Stimulated activated CD8-positive, alpha-beta memory T cell treated with anti-CD3 and anti-CD28 coated beads, Interleukin-7, amount 100 ng/mL, for 24 hours (primary cell): ENCODE measurements at places on chromosomes 3 and 15.

GRCh38 chr15:49064281-49064653 is 18.0 kb upstream of the SECISBP2L start:
- no peak for DNase-seq

DNA sequence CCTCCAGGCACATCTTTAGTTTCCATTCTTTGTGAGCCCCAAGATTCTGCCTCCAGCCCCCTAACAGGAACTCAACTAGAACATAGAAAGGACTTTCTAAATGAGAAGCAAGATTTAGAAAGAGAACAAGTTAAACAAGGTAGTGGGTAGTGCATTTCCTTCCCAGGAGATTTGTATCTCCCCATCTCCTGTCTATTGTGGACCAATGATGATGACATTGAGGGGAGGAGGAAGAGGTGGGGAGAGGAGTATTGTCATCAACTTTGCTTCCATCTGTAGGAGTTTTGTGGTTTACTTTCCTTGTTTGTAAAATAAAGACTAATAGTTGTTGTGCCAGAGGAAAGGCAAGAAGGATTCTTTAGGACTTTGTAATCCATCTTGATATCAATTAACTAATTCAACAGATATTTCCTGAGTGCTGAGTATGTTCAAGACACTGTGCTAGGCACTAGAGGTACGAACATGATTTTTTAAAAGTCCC is 235.3 kb upstream of the ROPN1 start:
- DNase-seq = no peak

DNA sequence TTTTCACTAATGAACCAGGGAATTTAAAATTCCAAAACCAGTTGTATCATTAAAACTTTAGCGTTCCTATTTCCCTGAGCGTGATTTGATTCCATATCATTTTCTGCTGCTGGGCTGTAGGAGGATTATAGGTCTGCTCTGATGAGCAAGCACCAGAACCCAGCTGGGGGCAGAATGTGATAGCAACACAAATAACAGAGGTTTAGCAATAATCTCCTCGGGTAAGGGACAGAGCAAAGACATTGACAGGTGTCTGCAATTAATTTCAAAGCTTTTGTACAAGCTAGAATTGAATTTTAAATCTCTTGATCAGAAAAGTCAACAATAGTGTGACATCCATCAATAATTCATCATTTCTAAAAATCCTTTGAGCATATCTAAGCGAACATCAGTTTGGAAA is 163.4 kb upstream of the RAP2B start:
- DNase-seq = no peak

GRCh38 chr3:156161172-156161571 is 40.8 kb downstream of the KCNAB1 start:
- DNase-seq = no peak

DNA sequence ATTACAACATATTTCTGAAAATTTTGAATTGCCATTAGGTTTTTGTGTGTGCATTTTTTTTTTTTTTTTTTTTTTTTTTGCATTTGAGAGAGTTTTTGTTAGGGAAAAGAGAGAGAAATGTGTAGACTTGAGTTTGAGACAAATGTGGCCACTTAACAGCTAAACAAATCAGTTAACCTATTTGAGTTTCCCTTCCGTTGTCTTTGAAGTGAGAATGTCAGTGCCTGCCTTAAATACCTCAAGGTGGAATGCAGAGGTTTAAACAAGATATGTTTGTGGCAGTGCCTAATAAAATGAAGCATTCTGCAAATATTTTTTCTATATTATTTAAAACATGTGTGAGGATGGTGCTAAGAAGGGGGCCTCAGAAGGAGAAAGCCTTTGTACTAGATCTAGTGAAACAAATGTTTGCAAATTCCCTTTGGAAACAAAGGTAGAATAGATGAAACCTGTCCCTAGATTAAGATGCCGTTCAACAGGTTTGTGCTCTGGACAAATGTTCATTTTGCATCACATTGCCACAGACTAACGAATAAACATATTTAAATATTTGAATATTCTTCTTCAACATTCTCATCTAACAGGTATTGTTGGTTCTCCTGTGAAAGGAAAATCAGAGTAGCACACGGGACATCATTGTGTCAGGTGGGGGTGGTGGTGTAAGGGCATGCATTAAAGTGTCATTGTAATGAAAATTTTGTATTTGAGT is 80.7 kb downstream of the SATB1 start:
- DNase-seq = no peak

GRCh38 chr3:18891641-18892040 is 256.7 kb upstream of the KCNH8 start:
- no peak for DNase-seq

GRCh38 chr3:172223870-172224269 is 184.5 kb downstream of the FNDC3B start:
- no peak for DNase-seq

DNA sequence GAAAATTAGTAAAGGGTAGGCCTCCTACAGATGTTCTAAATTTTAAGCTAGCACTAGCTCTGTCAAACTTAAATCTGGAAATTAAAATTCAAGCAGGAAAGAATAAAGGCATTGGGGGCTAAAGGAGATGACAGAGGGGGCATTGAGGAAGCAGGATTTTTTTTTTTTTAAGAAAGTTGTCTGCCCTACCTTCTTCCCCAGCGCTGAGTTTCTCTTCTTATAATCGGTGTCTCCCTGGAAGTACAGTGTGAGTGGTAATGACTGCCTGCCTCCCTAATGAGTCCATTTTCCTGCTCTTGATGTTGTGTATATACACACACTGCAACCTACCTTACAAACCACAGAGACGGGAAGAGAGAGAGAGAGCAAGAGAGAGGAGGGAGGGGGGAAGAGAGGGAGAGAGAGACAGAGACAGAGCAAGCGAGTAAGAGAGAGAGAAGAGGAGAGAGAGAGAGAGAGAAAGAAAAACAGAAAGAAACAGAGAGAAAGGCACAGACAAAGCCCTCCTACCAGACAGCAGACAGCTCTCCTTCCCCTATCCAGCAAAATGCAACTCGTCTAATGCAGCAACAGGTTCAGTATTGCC is 47.0 kb downstream of the ZBTB20 start:
- no peak for DNase-seq

- DNase-seq = no peak
Measured at GRCh38 chr3:119292666-119293065, 1.5 kb upstream of the ARHGAP31 start.

DNA sequence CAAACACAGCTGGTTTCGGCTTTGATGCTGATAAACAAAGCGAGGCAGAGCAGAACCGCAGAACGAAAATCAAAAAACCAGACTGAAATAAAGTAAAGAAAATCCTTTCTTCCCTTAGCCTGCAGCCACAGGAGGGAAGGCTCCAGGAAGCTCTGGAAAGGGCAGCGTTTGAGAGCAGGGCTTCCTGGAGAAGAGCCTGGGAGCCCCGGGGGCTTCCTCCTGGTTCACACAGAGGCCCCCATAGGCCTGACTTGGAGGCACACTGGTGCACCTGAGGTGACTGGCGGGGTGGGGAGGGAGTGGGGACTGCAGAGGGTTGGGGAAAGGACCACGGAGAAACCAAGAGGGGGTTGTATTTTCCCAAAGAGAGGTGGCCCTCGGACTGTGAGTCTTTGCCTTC is 98.8 kb upstream of the WNT5A start:
- no peak for DNase-seq

DNA sequence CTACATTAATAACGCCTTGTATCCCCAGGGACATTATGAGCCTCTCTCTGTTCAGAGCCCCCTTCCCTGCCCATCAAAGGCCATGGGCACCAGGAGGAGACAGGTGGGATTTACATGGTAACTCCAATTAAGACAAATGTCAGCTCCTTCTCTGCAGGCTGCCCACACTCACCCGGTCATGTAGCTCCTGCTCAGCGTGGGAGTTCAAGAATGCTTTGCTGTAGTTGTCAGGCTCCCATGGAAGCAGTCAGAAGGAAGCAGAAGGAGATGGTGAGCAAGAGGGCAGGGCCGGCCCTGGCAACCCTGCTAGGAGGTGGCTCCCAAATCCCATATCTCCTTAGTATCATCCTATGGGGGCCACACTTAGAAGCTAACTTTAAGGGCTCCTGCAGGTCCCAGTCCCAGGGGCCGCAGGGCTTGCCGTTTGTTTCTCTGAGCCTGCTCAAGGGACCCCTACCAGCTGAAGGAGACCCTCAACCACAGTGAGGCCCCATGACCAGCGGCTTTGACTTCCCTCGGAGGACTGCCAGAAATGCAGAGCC is 218.4 kb upstream of the TLE3 start:
- no peak for DNase-seq

GRCh38 chr15:78929536-78930264 is 15.1 kb downstream of the CTSH start:
- no peak for DNase-seq

GRCh38 chr3:72022027-72022426 is 237.1 kb upstream of the PROK2 start:
- no peak for DNase-seq

DNA sequence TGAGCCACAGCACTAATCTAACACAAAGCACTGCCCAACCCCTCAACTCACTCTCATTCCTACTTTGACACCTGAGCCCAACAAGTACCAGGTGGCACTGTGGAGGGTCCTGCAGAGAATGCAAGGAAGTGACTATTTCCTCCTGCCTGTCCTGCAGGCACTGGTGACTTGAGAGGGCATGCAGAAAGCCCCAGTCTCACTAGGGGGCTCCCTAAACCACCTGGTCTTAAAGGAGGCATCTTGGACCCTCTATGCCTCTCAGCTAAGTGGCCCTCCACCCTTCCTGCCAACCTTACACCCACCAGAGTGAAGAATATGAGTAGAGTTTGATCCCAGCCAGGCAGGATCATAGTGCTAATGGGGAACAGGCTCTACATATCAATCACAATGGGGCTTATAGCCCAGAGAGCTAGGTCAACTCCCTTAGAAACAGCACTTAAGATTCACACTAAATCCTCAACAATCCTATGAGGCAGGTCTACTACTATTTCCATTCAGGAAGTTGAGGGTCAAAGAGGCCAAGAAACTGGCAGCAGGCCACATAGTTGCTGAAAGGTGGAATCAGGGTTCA is 15.2 kb downstream of the TRAIP start:
- DNase-seq = no peak

DNA sequence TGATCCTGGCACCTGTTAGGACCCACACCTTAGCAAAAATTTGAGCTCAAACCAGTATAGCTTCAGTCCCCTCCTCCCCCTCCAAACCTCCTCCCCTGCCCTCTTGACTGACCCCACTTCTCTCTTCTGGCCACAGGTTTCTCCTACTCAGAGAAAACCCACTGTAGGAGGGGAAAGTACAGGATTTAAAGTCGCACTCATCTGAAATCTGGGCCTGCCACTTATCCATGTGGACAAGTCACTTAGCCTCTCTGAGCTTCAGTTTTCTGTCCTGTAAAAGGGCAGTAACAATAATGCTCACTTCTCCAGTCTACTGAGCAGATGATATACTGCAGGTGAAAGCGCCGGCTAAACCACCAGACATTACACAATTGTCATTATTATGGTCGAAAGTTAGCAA is 142.7 kb downstream of the MEGF11 start:
- DNase-seq = no peak

GRCh38 chr3:165751637-165752036 is 85.6 kb downstream of the BCHE start:
- no peak for DNase-seq

DNA sequence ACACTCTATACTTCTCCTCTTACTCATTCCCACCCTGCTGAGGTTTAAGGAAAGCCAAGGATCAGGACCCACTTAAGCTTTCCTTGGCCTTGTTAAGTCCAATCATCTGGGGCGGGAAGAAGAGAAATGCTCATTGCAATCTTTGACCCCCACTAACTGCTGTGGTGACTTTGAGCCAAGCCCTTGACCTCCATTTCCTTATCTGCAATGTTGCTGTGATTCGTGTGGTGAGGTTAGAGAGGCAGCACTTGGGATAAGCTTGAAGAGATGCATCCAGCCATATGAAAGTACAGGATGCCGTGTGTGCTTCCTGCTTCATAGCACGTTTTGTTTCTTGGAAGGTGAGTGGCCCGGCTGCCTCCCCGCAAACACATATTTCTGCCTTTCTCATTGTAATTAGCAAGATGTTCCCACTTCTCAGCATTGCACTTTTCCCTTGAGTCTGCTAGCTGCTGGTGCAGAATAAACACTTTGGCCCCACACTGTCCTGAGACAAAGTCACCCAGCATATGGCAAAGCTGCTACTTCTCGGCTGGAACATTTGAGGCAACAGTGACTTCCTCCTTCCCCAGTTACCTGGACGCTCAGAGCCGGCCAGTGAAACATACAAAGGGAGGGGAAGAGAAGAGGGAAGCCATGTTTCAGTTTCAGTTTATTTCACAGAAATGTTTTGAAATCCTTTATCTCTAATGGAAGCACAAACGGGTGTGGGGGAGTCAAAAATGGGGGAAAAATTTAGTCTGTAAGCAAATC is 10.5 kb upstream of the NUDT16 start:
- DNase-seq = no peak

- DNase-seq = no peak
Measured at GRCh38 chr3:27105904-27106303, 263.3 kb downstream of the NEK10 start.

DNA sequence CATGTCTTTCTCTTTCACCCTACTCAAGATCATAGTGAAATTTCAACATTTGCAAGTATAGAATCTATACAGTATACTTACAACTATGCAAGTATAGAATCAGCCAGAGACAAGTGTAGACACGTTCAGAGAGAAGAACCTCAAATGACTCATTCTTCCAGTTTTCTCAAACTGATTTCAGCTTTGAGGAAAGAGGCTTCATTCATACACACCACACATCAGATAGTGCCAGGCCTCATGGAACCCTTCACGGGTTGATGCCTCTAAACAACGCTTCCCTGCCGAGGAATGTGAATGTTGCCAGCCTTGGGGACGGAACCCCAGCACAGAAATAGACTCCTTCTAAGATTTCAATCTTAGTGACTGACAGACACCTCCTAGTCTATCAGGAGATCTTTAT is 135.7 kb downstream of the FOXP1 start:
- no peak for DNase-seq

DNA sequence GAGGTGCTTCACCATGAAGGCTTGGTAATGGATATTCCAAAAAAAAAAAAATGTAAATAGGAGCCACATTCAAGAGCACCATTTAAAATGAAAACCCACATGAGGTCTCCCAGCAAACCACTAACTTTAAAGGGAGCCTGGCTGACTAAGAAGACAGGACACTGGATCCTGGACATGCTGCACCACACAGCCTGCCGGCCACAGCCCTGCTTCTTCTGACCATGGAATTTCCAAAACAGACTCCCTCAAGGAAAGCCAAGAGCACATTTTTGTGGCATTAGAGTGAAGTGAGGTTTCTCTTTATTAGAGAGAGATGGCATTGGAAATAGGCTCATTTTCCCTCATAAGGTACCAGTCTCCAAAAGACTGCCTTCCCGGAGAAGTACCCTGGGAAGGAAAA is 113.9 kb downstream of the RORA start:
- no peak for DNase-seq

- DNase-seq = no peak
Measured at GRCh38 chr15:64845183-64845611, 3.5 kb downstream of the PLEKHO2 start.
